ENCODE measurements at places on chromosomes 2 and 18.

- no peak for DNase-seq
Measured at GRCh38 chr18:35030277-35030989, 10.8 kb upstream of the MAPRE2 start.

- DNase-seq, result no peak
Measured at GRCh38 chr2:62524293-62524941, 18.4 kb upstream of the TMEM17 start.

DNA sequence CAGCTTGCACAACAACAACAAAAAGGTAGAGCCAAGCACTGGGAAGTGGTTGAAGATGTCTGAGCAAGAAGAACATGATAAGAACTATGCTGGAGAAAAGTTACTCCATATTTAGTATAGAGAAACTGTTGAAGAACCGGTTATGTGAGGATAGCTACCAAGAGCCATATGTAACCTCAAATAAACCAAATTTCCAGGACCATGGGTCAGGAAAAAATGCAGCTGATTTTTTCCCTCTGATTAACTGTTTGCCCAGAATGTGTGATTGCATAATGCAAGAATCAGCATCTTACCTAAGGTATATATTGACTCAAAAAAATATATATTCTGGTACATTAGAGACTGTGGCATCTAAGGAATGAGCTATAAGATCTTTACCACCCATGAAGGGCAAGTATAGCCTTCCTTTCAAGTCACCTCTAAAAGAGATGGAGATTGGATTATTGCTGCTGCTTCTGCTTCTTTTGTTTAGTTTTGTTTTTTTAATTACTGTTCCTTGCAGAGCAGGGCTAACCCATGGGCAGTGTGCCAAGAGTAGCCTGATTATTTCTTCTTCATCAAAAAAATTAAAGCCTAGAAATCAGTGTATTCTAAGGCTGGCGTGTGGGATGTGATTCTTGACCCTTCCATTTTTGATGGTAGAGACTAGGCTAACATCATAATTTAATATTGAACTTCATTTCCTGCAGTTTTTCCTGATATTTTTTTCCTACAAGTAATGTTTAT, 76.9 kb upstream of the MAP3K20 start:
- no peak for DNase-seq

- DNase-seq, result no peak
Measured at GRCh38 chr2:23918837-23919489, 8.0 kb downstream of the ATAD2B start.

- DNase-seq, result no peak
Measured at GRCh38 chr2:85852937-85853498, 35.8 kb downstream of the ST3GAL5 start.

DNA sequence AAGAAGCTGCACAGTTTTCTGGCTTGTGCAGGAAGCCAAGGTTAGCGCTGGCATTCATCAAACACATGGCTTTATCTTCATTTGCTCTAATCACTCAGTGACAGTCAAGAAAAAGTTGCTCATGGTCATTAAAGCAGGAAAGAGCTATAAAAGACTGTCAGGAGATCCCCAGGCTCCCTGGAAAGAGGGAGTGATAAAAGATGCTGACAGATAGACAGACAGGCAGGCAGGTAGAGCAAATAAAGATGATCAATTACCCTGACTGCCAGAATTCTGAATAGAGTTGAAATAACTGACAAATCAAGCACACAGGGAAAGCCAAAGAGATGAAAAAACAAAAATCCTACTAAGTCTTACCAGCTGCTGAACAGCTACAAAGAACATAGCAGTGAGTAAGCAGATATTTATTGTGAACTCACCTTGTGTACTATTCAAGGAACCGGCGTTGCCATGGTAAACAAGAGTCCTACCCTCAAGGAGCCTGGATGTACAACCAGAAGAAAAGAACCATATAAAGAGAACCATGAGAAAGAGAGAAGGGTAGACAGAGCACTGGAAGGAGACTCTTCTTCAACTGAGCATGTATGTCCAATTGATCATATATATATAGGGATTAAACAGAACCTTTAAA, 68.0 kb downstream of the RNF152 start:
- DNase-seq, result no peak

DNA sequence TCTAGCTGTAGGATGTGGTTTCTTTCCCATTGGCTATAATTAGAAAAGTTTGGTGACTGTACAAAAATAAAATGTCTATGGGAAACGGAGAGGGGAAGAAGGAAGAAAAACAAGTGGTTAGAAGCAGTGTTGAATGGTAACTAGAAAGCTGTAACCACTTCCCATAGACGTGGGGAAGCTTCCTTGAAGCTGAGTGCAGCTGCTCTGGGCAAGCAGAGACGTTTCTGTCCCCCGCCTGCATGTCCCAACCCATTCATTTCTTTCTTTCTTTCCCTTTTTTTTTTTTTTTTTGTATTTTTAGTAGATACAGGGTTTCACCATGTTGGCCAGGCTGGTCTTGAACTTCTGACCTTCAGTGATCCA, 367.8 kb upstream of the HS6ST1 start:
- DNase-seq, result no peak

DNA sequence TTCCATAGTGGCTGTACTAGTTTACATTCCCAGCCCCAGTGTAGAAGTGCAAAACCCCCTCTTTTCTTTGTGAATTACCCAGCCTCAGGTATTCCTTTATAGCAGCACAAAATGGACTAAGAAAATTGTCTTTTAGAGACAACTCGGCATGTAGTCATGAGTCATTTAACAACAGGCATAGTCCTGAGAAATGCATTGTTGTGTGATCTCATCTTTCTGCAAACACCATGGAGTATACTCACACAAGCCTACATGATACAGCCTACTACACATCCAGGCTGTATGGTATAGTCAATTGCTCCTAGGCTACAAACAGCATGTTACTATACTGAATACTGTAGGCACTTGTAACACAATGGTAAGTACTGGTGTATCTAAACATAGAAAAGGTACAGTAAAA, 44.4 kb upstream of the MBP start:
- DNase-seq, result no peak

- peak; percentile 62 for DNase-seq
Measured at GRCh38 chr2:23283653-23284052, 101.3 kb upstream of the KLHL29 start.

- DNase-seq, result peak; percentile 12
Measured at GRCh38 chr18:58635891-58636290, 7.0 kb upstream of the ALPK2 start.

GRCh38 chr18:5413447-5413846, 117.9 kb upstream of the ZBTB14 start:
- no peak for DNase-seq

- no peak for DNase-seq
Measured at GRCh38 chr18:816088-816653, 4.1 kb upstream of the YES1 start.

- DNase-seq, result peak; percentile 16
Measured at GRCh38 chr2:197309691-197310231, 819 bp downstream of the ANKRD44 start.

DNA sequence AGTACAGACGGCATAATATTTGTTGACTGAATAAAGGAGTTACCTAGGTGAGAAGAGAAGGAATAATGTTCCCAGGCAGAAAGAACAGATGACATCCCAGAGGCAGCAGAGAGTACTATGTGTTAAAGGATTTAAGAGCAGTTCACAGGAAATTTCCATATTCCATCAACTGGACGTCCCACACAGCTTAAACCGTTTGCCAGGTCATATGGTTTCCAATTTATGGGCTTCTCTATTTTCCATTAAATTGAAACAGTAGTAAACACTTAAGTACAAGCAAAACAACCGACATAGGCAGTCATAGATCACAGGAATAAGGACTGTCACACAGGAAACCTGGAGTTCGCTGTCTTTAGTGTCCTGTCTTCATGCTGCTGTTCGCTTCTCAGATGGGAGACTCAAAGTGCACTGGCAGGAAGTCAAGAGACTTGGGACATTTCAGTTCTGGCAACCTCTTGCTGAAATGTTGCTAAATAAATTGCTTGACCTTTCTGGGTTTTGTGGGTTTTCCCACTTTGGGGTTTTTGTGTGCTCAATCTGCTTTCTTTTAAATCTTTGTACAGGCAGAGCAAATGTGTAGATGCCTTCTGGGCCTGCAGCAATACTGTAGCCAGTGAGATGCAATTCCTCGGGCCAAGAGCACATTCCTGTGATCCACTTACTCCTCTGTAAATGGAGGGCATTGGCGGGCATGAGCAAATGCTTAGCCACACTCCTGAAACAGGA, 5.8 kb upstream of the PIEZO2 start:
- DNase-seq, result no peak

Data from urothelium cell line (cell line).